Endothelial cell (in vitro differentiated cells): ENCODE measurements at places on chromosomes 5 and 9.
A peak's percentile ranks its signal among the peaks of the same experiment; 100 is the strongest.

DNA sequence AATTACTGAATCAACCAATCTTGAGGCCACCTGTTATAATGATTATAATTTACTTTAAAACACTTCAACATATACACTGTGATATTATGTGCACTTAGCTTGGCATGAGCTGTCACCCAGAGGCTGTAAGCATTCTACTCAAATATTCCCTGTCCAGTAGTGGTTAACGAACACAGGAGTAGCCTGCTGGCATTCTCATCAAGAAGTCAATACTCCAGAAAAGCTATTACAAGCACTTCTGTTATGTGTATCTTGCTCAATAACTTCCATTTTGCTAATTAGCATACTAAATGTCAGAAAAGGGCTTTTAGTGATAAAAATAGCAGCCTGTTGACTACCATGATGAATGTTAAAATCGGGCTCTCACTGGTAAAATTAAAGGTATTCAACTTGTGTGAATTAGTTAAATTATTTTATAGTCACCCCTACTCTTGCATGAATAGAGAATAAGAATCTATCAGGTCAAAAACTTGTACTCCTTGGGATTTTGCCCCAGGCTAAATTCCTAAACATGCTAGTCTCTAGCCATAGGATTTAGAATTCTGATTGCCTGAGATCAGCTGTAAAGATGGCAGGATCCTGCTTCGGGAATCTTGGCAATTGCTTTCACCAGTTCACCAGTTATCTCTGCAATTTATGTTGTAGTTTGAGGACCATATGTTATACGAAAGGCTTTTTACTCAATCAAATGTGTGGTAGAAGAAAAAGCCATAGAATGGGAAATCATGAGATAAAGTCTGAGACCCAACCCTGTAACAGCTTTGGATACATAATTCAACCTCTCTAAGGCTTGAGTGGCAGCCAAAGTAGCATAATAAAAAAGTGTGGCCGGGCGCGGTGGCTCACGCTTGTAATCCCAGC lies 43.4 kb upstream of the PAM start:
- no peak for DNase-seq

GRCh38 chr5:165370794-165371193 lies 1865.4 kb downstream of the MAT2B start:
- DNase-seq = no peak

DNA sequence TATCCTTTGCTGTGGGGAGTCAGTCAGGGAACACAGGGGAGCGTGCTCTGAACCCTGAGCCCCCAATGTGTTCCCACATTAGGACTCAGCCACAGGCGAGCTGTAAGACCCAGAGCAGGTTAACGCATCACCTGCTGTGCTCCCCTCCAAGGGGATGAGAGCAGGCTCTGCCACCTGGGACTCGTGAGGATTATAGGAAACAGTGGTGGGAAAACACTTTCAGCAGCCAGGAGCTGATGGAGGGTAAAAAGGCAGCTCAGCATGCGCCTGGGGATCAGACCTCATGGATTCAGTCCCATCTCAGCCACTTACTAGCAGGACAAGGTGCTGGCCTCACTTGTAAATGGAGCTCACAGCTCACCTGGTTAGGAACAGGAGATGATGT lies 9.2 kb downstream of the JADE2 start:
- DNase-seq = no peak

DNA sequence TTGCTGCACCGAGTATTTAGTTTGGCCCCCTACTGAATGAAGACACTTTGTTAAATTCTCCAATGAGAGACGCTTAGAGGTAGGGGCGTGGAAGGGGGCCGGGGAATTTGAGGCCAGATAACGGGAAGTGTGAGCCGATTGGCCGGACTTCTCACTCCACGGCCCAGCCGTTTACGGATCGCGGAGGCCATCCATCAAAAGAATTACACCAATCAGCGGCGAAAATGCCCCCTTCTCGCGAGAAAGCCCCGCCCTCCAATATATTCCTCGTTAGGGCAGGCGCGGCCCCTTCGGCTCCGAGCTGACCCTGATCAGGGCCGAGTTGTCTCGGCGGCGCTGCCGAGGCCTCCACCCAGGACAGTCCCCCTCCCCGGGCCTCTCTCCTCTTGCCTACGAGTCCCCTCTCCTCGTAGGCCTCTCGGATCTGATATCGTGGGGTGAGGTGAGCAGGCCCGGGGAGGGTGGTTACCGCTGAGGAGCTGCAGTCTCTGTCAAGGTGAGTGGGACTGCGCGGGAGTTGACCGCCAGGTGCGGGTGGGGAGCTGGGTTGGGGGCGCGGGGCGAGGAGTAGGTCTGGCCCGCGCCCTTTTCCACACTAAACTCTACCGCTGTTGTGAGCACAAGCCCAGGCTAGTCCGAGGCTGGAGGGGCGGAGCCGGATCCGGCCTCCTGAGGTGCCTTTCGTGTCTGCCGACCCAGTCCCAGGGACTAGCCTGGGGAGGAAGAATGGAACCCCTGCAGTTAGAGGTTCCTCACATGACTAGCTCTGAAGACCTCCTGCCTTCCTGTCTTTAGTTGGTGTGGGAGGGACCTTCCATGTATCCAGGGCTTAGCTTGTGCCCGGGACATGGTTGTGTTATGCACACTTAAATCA lies at the start of gene CCNG1:
CCNG1 (plus strand) TSS at position 287 of the 874 bp plus-strand sequence. CDS start 1,662 bp downstream, outside the sequence.
- DNase-seq = peak; percentile 93

- DNase-seq = no peak
Observed at GRCh38 chr9:90099262-90099963, 494.6 kb downstream of the GADD45G start.
